Activated naive CD8-positive, alpha-beta T cell treated with anti-CD3 and anti-CD28 coated beads for 36 hours (primary cell): ENCODE measurements at places on chromosomes 2 and 18.
A peak's percentile ranks its signal among the peaks of the same experiment; 100 is the strongest.

DNA sequence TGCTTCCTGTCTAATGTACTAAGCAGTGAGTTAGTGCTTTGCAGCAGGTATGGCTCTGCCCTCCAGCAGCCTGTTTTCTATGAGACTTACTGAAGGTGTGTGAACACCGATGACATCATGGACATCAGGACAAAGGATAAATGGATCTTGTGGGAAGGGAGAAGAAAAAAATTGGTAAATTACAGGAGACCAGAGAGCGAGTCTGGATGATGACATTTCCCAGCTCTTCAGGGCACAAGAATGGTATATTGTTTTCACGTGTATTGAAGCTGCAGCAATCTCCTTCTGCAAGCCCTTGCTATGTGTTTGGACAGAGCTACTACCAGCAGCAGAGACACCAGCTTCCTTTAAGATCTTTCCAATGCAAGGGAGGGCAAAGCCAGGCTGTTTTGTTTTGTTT lies 47.2 kb downstream of the DCC start:
- no peak for DNase-seq

DNA sequence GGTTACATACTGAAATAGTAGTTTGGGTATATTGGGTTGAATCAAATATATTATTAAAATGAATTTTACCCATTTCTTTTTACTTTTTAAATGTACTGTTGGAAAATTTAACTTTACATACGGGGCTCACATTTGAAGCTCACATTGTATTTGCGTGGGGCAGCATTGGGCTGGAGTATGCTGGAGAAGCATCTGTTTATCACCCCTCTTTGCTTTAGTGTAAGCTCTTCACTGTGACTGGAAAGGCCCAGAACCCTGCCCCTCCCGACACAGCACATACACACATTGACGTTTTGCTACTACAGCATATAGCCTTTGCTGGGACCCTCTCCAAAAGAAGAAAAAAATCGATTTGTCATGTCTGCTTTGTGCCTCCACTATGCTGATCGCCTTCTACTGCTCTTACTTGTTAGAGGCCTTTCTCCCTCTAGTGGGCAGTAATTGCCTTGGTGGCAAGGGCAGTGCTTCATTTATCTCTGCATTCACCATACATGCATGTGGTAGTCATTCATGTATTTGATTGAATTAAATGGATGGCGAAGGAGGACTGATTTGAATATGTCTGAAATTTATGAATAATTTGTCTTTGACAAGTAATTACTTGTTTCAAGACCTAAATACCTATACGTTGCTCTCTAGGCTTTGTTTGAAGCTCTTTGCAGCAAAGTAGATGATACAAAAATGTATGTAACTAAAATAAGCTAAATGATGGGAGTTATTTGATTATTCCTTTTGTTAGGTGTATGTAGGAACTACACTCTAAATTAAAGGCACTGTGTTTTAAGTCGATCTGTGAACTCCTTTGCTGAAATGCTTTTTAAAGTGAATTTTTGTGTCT lies 37.4 kb downstream of the VAPA start:
- DNase-seq = peak; percentile 6

- DNase-seq = no peak
These were observed 68.3 kb upstream of the MAPRE2 start for GRCh38 chr18:34972765-34973414.

- no peak for DNase-seq
These were observed 260.9 kb downstream of the CYRIA start for GRCh38 chr2:16404551-16405300.

- no peak for DNase-seq
These were observed 1.7 kb downstream of the STAM2 start for GRCh38 chr2:152173831-152174230.

GRCh38 chr2:217673627-217674026 lies 329.2 kb downstream of the TNS1 start:
- DNase-seq = no peak

DNA sequence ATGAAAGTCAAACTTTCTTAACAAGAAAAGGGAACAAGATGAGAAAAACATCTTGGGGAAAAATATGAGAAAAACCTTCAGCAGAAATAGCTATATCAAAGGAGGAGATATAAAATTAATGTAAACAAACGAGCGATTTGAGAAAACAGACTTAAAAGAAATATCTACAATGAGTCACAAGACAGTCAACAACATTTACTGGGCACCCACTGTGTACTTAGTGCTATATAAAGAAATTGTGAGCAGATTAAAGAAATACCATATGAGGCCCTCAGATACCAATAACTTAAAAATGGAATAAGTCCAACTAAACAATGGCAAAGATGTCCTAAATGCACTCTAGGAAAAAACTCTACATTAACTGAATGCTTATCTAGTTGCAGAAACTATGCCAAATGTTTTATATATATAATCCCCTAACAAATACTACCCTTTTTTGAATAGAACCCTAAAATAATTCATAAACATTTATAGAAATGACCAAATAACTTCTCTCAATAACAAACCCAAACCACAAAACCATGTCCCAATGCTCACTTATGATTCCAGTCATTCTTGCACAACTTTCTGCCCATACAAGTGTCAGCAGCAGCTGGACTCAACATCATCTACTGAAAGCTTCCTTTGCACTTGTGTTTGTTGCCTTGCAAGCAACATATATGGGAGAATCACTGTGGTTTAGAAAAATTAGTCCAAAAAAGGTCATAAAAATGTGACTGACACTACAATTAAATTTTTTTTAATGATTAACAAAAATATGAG lies 83.5 kb downstream of the COBLL1 start:
- DNase-seq = no peak

DNA sequence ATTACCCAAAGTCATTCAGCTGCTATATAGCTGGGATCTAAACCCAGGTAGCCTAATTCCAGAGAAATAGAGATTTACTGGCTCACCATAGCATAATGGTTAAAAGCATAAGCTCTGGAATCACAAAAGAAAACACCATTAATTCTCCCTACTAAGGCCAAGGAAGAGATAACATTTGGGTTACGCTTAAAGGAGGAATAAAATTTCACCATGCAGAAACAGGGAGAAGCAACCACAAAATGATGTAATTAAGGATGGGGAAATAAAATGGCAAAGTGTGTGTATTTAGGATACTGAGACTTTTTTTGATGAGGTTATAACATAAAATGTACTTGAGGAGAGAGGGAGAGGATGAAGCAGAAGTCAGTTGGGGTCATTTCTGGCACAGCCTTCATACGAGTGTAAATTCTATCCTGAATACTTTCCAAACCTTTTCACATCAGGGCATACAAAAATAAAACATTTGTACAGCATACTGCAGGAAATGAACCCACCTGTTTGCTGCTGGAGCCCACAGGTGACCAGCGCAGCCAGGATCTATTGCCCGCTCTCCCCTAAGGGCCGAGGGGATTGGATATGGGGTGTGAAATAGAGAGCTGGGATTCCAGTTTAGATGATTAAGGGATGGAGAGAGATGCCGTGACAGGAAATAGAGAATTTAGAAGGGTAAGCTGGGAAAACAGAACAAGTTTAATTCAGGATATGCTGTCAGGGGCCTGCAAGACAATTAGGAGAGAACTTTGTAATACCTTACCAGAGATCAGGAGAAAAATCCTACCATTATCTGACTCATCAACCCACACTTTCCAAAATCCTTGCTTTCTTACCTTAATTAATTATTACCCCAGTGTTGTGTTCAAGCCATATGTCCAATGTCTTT lies 43.8 kb upstream of the SERTAD2 start:
- DNase-seq = no peak

- no peak for DNase-seq
These were observed 20.0 kb upstream of the MTCL1 start for GRCh38 chr18:8685141-8685913.

DNA sequence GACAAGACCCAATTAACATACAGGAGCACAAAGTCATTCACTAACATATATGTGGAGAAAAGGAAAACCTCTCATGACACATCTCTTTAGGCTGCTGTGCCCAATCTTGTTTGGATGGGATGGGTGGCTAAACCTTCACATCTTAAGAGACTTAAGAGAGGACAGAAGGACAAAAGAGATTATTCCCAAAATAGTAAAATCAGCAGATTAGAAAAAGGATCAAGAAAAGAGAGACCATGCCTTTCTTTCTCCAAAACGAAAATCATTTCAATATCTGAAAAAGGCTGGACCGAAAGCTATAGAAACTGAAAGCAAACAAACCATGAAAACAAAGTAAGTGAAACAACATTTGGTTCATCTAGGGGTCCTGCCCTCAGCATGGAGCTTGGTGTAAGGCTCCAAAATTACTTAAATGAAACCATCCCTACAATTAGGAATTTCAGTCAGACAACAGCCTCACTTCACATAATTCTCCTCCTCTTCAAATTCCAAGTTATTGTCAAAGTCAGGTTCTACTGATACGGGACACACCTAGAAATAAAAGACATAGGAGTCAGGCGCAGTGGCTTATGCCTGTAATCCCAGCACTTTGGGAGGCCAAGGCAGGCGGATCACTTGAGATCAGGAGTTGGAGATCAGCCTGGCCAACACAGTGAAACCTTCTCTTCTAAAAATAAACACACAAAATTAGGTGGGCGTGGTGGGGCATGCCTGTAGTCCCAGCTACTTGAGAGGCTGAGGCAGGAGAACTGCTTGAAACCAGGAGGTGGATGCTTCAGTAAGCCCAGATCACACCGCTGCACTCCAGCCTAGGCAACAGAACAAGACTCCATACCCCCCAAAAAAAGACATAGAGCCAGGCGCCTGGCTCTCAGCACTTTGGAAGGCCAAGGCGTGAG lies 5.2 kb downstream of the STARD7 start:
- DNase-seq = no peak

- DNase-seq = no peak
These were observed 175.7 kb downstream of the MTCL1 start for GRCh38 chr18:8881103-8881502.

- DNase-seq = no peak
These were observed 13.7 kb upstream of the DAPL1 start for GRCh38 chr2:158781353-158781961.

DNA sequence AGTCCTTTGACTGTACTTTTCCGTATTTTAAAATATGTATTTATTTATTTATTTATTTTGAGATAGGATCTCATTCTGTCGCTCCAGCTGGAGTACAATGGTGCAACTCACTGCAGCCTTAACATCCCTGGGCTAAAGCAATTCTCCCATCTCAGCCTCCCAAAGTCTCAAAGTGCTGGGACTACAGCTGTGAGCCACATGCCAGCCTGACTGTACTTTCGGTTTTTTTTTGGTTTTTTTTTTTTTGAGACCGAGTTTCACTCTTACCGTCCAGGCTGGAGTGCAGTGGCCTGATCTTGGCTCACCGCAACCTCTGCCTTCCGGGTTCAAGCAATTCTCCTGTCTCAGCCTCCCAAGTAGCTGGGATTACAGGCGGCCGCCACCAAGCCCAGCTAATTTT lies 28.9 kb upstream of the CCNYL1 start:
- DNase-seq = no peak

- peak; percentile 5 for DNase-seq
These were observed 61.3 kb downstream of the UBE2E3 start for GRCh38 chr2:181041661-181042060.

DNA sequence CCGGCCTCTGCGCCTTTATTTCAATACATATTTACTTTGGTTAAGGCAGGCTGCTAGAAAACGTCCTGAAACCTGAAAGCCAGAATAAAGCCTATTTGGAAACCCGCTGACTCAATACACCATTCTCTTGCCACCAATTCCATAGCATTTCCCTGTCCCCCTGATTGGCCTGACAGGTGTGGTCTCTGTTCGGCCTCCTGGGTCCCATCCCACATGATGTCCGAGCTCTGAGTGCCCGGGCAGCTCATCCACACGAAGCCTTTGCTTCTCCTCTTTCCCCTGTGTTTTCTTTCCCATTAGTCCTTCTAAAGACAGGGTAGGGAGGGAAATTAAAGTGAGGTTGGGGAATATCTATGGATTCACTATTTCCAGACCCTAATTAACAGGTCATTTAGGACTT lies 42.6 kb upstream of the ZNF516 start:
- DNase-seq = no peak
